ENCODE measurements at places on chromosomes 7 and 10. TPM values are rescaled to one million over a fixed set of nuclear protein-coding genes. Genes with fewer than 3 reads are reported as not detected.

STK32C gene
- 10.8 TPM for total RNA-seq

- peak; percentile 84 for DNase-seq
Measured at GRCh38 chr7:30225863-30226613, 58.4 kb upstream of the ZNRF2 start.

DNA sequence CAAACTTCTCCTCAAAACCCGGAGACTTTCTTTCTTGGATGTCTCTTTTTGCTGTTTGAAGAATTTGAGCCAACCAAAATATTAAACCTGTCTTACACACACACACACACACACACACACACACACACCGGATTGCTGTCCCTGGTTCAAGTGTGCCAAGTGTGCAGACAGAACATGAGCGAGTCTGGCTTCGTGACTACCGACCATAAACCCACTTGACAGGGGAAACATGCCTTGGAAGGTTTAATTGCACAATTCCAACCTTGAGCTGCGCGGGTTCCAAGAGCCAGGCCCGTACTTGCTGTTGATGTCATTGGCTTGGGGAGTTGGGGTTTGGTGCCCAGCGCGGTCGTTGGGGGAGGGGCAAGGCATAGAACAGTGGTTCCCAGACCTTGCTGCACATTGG lies 1.7 kb downstream of the EGFR start:
- peak; percentile 77 for DNase-seq

HOXA2 gene
- 1.8 TPM for total RNA-seq

MYL10 gene
- not detected for total RNA-seq

VSTM2A gene
- 1.4 TPM for total RNA-seq

- DNase-seq: no peak
Measured at GRCh38 chr7:54014765-54015164, 527.4 kb upstream of the VSTM2A start.

GRCh38 chr7:92841192-92841591 lies 4.8 kb upstream of the CDK6 start:
- DNase-seq: no peak

GRCh38 chr10:132528064-132528691 lies 9.4 kb upstream of the INPP5A start:
- DNase-seq: no peak

DNA sequence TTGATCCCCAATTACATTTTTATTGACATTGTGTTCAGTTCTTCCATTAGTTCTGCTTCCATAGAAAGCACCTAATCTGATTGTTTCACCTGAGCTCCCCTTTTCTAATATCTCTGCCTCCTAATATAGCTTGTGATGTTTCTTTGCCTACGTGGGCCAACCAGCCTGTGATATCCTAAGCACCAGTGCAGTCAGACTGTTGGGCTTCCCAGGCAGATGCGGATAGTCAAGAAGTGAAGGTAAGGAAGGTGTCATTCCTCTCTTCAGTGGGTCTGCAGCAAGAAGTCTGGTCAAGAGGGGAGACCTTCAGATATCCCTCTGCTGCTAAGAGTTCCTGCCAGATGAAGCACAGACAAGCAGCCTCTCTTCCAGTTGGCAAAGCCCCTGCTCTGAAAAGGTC lies 16.2 kb upstream of the DGKI start:
- DNase-seq: no peak

- DNase-seq: no peak
Measured at GRCh38 chr10:11227103-11227502, 209.4 kb downstream of the CELF2 start.

DNA sequence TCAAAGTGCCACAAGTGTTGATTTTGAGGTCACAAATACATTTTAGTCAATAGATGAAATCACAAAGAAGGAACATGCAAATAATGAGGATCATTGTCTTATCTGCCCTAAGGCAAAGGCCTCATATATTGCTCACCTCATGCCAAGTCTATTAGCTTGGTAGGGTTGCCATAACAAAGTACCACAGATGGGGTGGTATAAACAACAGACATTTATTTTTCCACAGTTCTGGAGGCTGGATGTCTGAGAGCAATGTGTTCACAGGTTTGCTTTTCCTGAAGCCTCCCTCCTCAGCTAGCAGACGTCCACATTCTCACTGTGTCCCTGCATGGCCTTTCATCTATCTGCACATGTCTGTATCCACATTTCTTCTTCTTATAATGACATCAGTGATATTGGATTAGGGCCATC lies 59.6 kb downstream of the RELN start:
- no peak for DNase-seq

- no peak for DNase-seq
Measured at GRCh38 chr7:127514499-127514898, 70.9 kb downstream of the GCC1 start.

MMP21 gene
- not detected for total RNA-seq

GRCh38 chr7:218316-218715 lies 25.9 kb downstream of the FAM20C start:
- DNase-seq: no peak

All from ureter (tissue), 1 donor.